ENCODE measurements at places on chromosomes 6 and 20.

DNA sequence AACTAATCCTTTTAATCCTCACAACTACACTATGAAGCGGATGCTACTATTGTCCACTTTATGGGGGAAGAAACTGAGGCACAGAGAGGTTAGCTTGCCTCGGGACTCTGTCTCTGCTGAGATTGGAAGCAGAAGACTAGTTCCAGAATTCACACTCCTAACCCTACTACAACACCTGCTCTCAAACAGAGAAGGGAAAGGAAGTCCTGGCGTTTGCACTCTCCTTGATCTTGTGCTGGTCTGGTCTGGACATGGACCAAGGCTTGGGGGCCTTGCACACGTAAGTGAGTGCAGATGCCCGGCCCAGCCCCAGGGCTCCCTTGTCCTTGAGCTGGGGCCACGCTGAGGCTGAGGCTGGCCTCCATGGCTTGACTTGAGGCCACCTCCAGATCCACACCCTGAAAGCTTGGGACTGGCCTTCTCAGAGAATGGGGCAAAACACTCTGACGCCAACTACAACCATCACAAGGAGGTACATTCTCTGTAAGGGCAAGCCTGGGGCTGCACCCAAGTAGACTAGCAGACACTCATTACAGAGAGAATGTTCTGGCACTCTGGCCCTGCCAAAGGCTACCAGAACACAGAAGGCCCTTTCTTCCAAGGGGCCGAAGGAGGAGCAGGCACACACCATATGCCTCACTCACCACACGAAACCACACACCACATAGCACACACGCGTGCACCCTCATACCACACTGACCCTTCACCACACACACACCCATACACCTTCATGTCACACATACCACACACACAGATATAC lies 33.3 kb upstream of the EZR start:
- DNase-seq, result peak; percentile 24

- no peak for DNase-seq
Observed at GRCh38 chr6:157637516-157637915, 185.5 kb upstream of the SNX9 start.

GRCh38 chr20:35305682-35306556 lies 13.7 kb upstream of the FAM83C start:
- peak; percentile 94 for DNase-seq

GRCh38 chr6:14002176-14002947 lies 77.6 kb downstream of the RNF182 start:
- DNase-seq, result peak; percentile 9

GRCh38 chr20:49508435-49509199 lies 26.1 kb upstream of the KCNB1 start:
- DNase-seq, result peak; percentile 8

DNA sequence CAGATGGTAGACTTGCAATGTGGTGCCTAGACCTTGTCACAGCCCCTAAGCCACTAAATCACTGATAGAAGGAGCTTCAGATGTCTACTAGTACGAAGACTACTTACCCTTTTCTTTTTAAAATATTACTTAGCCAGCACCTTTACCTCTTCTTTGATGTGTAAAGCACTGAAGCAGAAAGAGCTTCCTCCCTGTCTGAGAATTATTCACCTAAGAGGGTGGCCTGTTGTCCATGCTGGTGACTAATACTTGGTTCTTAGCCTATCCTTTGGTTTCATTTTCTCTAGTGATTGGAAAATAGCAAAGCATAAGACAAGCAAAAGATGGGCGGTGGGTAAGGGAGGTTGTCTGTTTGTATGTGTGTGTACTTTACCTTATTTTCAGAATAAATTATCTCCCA lies 794.6 kb downstream of the TFAP2A start:
- no peak for DNase-seq

DNA sequence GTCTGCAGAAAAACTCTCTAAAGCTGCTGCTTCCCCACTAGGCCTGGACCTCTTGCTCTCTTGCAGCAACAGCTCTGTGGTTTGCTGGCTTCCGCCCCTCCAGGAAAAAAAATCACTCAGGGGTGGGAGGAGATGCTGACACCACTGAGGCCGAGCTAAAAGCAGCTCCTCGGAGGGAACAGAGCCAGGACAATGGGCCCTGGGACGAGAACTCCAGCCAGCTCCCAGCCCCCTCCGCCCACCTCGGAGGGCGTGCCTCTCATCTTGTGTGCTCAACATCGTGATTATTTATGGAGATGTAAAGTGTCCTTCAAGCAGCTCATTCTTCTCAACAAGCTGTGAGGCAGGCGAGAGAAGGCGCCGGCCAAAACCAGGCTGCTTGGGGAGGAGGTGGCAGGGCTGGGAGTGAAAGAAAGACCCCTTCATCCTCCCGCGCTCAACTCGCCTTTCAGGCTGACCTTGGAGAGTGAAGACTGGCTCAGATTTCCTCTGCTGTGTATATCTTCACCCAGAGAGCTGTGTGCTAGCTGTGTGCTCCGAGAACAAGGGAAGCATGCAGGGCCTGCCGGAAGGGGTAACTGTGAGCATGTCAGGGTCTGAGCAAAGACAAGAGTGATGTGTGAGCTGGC lies 53.5 kb upstream of the LRFN2 start:
- peak; percentile 40 for DNase-seq

- no peak for DNase-seq
Observed at GRCh38 chr6:164072240-164072666, 657.7 kb downstream of the QKI start.

DNA sequence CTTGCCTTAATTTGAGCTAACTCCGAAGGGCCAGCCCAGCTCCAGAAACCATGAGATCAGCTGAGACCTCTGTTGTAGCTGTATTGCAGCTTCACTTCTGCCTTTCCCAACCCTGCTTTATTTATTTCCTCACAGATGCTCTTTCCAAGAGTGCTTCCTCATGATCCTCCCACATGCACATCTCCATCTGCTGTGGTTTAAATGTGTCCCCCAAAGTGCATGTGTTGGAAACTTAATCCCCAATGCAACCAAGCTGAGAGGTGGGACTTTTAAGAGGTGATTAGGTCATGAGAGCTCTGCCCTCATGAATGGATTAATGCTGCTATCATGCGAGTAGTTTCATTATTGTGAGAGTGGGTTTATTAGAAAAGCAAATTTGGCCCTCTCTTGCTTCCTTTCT lies 164.4 kb upstream of the TAB2 start:
- DNase-seq, result no peak

DNA sequence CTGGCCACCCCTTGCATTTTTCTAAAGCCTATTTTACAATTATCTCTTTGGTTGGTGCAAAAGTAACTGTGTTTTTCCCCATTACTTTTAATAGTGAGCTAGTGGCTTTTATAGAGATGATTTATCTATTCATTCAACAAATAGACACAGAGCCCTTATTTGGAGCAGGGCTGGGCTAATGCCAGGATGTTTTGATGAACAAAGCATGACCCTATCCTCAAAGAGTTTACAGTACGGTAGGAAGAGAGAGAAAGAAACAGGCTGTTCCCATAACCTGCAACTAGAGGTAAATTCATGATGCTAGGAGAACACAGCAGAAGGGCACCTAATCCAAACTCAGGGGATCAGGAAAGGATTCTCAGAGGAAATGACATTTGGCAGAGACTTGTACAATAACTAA lies 37.3 kb upstream of the UST start:
- no peak for DNase-seq

- DNase-seq, result no peak
Observed at GRCh38 chr6:28145231-28145630, 3.5 kb downstream of the ZKSCAN8 start.

DNA sequence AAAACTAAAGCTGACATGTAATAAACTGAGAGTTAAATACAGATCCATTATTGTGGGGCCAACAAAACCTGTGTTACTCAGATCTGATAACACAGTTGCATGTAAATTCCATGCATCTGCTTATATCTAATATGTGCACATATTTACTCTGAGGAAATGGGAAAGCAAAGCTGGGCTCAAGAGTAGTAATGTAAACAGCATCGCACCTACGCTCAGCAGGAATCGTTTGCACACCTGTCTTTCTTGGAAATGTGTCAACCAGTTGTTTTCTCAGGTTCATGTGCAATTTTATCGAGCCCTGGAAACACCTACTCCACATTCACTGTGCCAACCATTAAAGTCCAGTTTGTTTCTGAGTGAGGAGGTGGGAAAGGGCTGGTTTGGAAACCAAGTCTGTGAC lies 80.3 kb upstream of the CNKSR3 start:
- DNase-seq, result no peak

- no peak for DNase-seq
Observed at GRCh38 chr6:38957426-38957825, 91.2 kb upstream of the GLP1R start.

DNA sequence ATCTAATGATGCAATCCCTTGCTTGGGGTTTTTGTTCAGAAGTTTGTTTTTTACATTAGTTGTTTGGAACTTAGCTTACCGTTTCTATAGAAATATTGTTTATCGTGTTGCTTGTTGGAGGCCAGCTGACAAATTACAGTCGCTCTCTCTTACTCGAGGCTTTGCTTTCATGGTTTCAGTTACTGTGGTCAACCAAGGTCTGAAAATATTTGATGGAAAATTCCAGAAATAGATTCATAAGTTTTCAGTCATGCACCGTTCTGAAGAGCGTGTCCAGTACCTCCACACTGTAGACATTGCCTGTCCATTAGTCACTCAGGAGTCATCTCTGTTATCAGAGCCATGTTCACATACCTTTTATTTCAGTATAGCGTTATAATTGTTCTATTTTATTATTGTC lies 47.9 kb downstream of the DEK start:
- DNase-seq, result no peak

- no peak for DNase-seq
Observed at GRCh38 chr6:86031713-86032112, 389.0 kb upstream of the SYNCRIP start.

GRCh38 chr6:88031550-88031949 lies 16.1 kb upstream of the SPACA1 start:
- DNase-seq, result no peak

- no peak for DNase-seq
Observed at GRCh38 chr6:7725412-7725811, 487 bp upstream of the BMP6 start.

- DNase-seq, result no peak
Observed at GRCh38 chr6:72203983-72204382, 317.6 kb downstream of the RIMS1 start.

DNA sequence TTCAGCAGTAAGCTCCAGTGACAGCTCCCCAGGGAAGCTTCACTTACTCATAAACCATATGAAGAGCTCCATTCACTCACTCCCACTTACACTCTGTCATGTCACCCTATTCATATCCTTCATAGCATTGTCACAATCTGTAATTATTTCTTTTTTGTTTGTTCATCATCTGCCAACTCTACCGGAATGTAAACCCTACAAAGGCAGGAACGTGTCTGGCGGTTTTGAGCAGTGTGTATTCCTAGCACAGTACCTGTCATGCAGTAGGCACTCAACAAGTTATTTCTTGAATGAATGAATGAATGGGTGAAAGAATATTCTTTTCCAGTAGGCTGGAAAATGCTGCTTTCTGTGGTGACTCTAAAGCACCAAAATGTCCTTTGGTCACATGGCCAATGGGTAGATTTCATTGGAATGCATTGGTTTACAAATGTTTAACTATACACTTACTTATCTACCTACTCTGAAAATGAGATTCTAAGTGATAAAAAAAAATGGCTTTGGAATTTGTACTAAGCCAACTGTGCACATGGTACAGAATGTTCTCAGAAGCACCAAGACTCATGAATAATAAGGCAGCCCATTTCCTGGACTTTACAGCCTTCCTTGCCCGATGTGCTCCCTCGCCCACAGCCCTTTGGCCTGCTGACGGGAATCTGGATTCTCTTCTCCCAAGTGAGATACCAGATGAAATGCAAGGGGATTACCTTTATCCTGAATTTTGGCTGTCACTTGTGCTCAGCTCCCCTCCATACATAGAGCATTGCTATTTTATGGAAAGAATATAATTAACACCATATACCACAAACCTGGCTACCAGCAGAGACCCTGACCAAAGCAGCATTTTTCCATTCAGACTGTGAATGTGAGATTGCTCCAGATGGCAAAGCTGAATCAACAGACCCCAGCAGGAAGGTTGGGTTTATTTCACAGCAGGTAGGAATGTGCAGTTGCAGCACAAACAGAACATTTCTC lies 273.3 kb downstream of the ALDH8A1 start:
- DNase-seq, result no peak

DNA sequence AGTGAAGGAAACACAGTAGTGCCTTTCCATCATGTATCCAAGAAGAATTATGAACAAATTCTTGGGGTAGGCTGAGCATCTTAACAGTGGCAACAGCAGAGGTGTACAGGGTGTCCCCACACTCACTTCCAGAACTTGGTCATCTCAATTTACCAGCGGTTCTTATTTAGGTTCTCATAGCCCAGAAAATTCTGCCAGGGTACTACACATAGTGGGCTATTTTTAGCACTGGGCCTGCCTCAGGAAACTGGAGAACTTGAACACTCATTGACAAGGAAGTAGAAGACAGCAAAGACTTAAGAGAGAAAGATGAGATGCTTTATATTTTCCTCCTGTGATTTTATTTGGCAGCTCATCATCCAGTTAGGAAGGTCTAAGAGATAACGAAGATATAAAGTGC lies 71.8 kb upstream of the PHIP start:
- DNase-seq, result no peak

DNA sequence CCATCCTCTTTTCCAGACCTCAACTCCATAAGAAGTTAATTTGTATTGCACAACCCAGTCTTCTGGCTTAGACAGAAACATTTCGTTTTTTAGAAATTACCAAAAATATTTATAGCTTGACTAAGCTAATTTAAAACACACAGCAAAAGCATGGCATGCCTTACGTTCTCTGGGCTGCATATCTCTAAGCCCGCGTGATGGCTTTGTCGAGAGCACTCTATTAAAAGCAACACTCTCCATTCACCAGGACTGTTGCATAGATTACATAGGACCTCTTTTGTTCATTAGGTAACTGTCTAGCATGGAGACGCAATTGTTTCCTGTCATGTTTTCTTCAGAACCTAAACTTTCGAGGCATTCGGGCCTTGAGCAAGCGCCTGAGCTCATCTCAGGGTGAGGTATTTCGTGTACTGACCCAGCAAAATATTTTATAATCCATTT lies 104.5 kb downstream of the IBTK start:
- no peak for DNase-seq

DNA sequence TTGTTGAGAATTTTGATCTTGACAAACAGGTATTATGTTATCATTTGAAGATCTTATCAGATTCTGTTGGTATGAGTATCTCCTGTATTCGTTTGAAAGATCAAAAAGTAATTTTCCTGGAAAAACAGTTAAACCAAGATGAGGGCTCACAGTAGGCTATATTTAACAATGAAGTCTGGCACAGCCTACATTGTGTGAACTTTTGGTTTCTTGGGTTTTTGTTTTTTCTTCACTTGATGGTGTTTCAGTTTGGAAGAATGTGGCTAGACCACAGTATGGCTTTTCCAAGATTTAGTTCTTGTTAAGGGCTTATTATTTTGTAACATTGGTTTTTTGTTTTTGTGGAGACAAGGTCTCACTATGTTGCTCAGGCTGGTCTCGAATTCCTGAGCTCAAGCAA lies 306.4 kb downstream of the CDKAL1 start:
- no peak for DNase-seq

- DNase-seq, result no peak
Observed at GRCh38 chr6:21772884-21773575, 179.5 kb downstream of the SOX4 start.
